ENCODE measurements at places on chromosomes 6 and 20. TPM values are rescaled to one million over a fixed set of nuclear protein-coding genes. Genes with fewer than 3 reads are reported as not detected.

DNA sequence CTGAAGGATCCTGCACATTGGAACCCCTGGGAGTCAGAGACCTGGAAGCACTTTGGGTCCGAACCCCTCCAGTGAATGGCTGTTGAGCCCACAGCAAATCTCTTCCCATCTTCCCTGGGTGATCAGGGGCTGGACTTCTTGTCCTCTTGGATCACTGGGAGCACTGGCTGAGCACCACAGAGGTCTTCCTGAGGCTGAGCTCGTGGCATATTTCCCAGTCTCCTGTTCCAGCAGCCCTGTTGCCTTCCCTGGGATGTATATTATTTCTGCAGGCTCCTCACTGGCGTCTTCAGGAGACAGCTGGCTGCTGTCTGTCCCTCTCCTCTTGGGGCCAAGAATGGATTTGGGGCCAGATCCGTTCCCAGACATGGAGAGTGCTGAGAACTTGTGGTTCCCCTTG, 43.4 kb downstream of the PTK7 start:
- DNase-seq, result no peak

DNA sequence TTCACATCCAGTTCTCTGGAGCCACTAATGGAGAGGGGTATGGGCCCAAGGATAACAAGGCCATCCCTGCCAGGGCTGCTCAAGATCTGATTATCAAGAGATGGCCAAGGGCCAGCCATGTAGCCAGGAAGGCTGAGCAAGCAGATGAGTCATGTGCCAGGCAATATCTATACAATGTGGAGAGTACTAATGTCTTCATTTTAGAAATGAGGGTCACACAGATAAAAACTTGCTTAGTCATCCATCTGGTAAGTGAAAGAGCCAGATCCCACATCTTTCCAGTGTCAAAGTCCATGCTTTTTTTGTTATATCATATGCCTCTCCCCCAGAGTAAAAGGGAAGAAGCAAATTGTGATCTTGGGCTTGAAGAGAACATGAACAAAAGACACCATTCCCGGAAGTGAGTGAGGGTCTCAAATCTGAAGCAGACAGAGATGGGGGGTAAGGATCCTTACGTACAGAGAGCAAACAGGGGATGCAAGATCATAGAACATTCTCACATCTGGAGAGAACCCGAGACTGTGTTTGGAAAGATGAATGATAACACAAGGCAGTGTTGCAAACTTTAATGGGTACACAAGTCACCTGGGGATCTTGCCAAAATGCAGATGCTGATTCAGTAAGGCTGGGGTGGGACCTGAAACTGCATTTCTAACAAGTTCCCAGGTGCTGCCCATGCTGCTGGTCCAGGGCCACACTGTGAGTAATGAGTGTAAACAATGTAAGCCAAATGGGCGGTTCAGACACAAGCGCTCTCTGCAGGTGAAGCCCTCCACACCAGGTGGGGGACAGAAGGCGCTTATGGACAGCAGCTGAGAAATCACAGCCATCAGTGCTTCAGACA, 20.0 kb upstream of the GSTA3 start:
- no peak for DNase-seq

The ARMC12 gene
- total RNA-seq, result 4.4 TPM

DNA sequence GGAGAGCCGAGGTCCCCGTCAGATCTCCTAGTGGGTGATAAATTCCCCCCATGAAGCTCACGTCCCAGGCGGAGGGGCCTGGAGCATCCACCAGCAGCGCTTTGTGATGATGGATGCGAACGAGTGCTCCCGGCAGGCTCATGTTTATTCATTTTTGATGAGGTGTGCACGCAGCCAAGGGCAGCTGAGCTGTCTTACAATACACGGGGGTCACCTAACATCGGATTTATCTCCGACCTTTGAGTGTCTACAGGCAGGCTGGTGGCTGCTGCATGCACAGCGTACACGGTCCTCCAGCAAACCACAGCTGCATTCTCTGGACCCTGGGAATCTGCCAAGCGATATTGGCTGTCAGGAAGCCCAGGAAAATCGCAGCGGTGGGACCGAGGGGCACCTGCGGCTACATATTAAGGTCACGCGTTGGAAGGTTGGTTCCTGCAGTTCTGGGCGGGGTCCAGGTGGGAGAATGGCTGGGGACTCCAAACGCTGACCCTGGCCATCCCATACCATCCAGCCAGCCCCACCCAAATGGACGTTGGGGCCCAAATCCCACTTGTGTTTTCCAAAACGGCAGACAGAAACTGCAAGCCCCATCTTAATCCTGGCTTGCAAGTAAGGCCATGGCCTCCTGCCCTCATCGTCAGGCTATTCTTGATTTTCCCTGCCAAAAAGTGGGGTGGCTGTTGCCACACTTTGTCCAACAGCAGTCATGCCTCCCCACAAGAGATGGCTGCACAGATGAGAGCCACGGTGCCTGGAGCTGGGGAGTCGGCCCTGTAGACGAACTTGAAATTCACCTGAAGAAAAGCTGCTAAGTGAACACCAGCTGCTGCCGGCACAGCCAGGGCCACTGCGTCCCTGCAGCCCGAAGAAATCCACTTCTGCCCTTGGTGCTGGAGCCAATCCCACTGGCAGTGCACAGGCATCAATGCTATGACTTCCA, 399.9 kb downstream of the TAF4 start:
- DNase-seq, result no peak

DNA sequence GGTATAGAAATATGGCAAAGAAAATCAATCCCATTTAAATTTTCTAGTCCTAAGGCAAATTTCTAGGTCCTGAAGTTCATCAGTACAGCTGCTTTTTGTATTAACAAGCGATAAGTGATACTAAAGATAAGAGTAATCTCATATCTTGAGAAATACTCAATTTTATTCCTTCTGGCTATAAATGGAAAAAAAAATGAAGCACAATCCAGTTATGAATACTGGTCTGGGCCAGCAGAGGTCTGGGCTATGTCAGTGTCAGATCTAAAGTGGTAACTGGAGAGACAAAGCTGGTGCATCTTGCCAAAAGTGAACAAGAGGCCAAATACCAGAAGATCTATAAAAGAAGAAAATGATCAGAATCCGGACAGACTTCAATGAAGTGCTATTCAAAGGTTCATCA, 126.4 kb downstream of the FUT9 start:
- DNase-seq, result no peak

The CST2 gene
- not detected for total RNA-seq

DNA sequence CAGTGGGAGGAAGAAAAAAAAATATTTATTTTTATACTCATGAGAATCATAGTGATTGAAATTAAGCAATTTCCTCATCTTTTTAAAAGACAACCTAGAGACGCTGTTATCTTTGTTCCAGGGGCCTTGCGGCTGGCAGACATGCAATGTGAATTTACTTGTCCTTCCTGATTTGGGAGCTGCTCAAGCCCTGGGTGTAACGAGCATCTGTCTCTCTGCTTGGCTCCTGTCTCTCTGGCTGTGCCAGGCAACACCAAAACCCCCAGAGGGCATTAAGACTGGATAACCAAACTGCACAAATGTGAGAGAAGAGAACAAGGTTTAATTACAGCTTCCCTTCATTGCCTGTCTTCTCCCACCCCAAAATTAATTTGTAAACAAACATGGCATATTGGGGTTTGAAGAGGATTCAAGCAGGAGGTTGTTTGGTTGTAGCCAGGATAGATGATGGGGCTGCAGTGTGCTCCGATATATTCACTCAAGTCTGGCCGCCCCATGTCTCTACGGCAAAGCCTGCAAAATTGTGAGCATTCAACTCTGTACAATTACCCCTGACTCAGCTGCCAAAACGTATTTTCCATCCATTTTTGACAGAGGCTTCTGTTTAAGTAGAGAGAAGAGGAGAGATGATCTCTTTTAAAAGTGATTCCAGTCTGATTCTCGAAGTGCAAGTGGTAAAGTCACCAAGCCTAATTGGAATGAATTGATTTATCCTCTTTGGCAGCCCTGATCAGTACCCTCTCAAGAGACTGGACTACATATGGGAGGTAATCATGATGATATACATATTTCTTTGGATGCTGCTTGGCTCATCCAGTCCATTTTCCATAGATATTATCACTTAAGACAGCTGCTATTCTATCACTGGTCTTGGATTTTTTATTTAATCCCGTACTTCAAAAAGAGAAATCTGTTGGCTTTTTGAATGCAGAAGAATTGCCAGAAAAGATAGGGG, 170.2 kb downstream of the SLC24A3 start:
- DNase-seq, result no peak

DNA sequence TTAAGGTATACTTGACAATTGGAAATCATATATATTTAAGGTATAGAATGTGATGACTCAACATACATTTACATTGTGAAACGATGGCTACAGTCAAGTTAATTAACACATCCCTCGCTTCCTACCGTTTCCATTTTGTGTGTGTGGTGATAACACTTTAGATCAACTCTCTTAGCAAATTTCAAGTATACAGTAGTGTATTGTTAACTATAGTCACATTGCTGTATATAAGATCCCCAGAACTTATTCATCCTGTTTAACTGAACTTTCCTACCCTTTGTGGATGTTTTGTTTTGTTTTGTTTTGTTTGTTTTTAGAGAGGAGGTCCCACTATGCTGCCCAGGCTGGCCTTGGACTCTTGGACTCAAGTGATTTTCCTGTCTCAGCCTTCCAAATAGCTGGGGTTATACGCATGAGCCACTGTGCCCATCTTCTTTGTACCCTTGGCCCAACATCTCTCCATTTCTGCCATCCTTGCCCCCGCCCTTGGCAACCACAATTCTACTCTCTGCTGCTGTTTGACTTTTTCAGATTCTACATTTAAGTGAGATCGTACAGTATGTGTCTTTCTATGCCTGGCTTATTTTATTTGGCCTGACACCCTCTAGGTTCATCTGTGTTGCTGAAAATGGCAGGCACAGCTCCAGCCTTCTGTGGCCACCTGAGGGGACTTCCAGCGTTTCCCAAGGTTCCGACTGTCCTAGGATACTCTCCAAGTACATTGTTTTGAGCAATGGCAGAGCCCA, 90.5 kb upstream of the SNX9 start:
- DNase-seq, result no peak

- DNase-seq, result no peak
Observed at GRCh38 chr6:68635706-68636513, 828 bp downstream of the ADGRB3 start.

The TCEA2 gene
- 72.3 TPM for total RNA-seq

DNA sequence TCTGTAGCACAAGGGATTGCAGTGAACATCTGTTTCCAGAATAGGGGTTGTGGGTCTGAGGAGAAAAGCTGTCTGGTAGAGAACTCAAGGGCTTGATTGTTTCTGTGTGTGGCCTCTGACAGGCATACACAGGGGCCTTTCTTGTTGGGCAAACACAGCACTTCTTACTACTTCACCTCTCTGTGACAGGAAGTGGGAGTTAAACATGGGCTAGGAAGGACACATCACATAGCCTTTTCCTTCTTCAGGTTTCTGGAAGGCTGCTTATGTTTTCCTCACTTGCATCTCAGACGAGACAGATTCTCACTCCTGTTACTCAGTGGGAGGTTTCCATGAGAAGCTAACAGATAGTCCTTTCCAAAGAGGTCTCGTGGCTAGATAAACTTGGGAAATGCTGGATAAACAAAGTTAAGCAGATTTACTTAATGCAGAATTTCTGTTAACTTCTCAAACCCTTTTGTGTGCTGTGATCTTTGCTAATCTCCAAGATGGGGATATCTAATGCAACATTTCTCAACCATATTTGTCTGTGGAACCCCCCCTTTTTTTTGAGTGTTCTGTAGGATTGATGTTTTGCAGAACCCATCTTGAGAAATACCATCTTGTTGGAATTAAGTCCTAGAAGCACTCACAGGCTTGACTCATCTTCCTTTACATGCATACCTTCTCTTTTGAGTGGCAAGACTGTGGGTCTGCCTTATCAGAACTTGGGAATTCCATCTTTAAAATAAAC, 41.9 kb upstream of the RNF8 start:
- DNase-seq, result no peak

The HCK gene
- total RNA-seq, result 2.2 TPM

The BMP6 gene
- 1.1 TPM for total RNA-seq

GRCh38 chr6:127824061-127824460, 76.8 kb downstream of the THEMIS start:
- DNase-seq, result no peak

- DNase-seq, result no peak
Observed at GRCh38 chr20:23072892-23073586, 13.1 kb downstream of the CD93 start.

DNA sequence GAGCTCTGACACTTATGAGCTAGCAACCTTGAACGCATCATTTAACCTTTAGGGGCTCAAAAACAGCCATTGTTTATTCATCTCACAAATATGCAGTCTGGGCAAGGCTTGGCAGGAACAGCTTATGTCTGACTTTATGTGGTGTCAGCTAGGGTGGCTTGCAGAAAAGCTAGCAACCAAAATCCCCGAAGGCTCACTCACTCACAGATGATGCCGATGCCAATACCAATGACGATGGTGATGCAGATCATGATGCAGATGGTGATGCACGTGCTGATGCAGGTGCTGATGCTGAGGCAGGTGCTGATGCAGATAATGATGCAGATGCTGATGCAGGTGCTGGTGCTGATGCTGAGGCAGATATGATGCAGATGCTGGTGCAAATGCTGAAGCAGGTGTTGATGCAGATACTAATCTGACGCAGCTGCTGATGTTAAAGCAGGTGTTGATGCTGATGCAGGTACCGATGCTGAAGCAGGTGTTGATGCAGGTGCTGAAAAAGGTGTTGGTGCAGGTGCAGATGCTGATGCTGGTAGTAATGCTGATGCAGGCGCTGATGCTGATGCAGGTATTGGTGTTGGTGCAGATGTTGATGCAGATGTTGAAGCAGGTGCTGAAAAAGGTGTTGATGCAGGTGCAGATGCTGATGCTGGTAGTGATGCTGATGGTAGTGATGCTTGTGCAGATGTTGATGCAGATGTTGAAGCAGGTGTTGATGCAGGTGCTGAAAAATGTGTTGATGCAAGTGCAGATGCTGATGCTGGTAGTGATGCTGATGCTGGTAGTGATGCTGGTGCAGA, 195.6 kb downstream of the NFATC2 start:
- DNase-seq, result no peak

GRCh38 chr6:148738946-148739821, 7.6 kb upstream of the UST start:
- DNase-seq, result no peak

The OOEP gene
- total RNA-seq, result not detected

The RBL1 gene
- total RNA-seq, result 41.5 TPM

- no peak for DNase-seq
Observed at GRCh38 chr6:126204598-126204997, 135.3 kb upstream of the CENPW start.

DNA sequence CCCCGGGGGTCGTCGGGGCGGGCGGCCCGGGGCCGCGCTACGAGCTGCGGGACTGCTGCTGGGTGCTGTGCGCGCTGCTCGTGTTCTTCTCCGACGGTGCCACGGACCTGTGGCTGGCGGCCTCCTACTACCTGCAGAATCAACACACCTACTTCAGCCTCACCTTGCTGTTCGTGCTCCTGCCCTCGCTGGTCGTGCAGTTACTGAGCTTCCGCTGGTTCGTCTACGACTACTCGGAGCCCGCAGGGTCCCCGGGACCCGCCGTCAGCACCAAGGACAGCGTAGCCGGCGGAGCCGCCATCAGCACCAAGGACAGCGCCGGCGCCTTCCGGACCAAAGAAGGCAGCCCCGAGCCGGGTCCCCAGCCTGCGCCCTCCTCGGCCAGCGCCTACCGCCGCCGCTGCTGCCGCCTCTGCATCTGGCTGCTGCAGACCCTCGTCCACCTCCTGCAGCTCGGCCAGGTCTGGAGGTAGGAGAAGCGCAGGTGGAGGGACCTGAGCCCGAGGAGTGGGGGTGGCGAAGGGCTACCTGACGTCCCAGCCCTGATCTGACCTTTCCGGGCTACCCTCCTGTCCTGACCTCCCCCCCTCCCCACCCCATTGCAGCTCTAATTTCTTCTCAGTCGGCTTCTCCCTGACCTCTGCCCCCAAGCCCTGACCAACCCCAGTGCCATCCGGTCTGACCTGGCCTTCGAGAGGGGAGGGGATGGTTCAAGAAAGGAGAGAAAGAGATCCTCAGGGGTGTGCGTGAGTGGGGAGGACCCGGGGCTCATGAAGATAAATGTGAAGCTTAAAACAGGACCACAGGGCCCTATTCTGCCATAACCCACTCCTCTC, 558 bp downstream of the XKR7 start:
- DNase-seq, result peak; percentile 74
